ENCODE measurements at places on chromosomes 3 and 15. TPM values are rescaled to one million over a fixed set of nuclear protein-coding genes. Genes with fewer than 3 reads are reported as not detected.

Gene MTFMT
- total RNA-seq = 20.8 TPM

Gene LRRC31
- not detected for total RNA-seq

Gene HIGD2B
- not detected for total RNA-seq

Gene PSTPIP1
- 0.63 TPM for total RNA-seq

Gene SOX14
- total RNA-seq = 0.21 TPM

Gene DUOX1
- 0.84 TPM for total RNA-seq

Gene GRAMD2A
- total RNA-seq = 1.5 TPM

Gene GNAT1
- total RNA-seq = not detected

Gene SLC12A1
- total RNA-seq = 1.0 TPM

Gene NEO1
- 51.0 TPM for total RNA-seq

Gene GABRR3
- total RNA-seq = not detected

Gene FANCD2OS
- total RNA-seq = not detected

Gene LRRC3B
- 3.1 TPM for total RNA-seq

Gene LRRC15
- total RNA-seq = 0.37 TPM

Gene ISG20
- 2.9 TPM for total RNA-seq

Gene PCSK6
- 3.3 TPM for total RNA-seq

Gene STARD5
- 5.8 TPM for total RNA-seq

Gene AAGAB
- total RNA-seq = 52.7 TPM

Gene CPLX3
- not detected for total RNA-seq

Gene RBP2
- not detected for total RNA-seq

Gene SEMA7A
- total RNA-seq = 15.0 TPM

Gene GRIP2
- 6.9 TPM for total RNA-seq

Gene DUOXA2
- not detected for total RNA-seq

Gene CPEB1
- 4.0 TPM for total RNA-seq

Gene CFAP20DC
- total RNA-seq = 2.8 TPM

Gene SLC22A14
- not detected for total RNA-seq
